ENCODE measurements at places on chromosomes 13 and 19.
A peak's percentile ranks its signal among the peaks of the same experiment; 100 is the strongest.

GRCh38 chr13:48042894-48043293, 5.4 kb downstream of the NUDT15 start:
- DNase-seq = no peak

- DNase-seq = peak; percentile 65
Observed at GRCh38 chr13:97390941-97391600, 42.9 kb upstream of the RAP2A start.

GRCh38 chr19:45162608-45163143, 1.9 kb upstream of the NKPD1 start:
- DNase-seq = no peak

GRCh38 chr13:76929320-76929719, 19.0 kb upstream of the ACOD1 start:
- DNase-seq = no peak

DNA sequence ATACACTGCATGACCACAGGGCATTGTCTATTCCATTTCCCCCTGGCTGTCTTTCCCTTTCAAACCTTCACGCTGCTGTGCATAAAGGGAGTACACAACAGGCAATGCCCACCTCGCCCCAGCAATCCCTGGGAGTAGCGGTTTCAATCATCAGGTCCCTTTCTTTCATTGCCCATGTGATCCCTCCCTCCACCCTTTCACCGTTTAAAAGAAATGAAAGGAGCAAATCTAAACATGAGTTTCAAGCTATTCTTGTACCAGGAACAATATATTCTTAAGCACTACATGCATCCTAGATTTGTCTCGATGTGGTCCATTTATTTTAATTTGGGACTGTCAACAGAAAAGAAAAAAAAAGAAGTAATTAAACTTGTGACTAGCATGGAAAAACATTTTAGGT, 123.4 kb upstream of the ARGLU1 start:
- DNase-seq = no peak

Data from fibroblast of skin of abdomen (primary cell).